ENCODE measurements at places on chromosomes 12 and 14.
A peak's percentile ranks its signal among the peaks of the same experiment; 100 is the strongest.

DNA sequence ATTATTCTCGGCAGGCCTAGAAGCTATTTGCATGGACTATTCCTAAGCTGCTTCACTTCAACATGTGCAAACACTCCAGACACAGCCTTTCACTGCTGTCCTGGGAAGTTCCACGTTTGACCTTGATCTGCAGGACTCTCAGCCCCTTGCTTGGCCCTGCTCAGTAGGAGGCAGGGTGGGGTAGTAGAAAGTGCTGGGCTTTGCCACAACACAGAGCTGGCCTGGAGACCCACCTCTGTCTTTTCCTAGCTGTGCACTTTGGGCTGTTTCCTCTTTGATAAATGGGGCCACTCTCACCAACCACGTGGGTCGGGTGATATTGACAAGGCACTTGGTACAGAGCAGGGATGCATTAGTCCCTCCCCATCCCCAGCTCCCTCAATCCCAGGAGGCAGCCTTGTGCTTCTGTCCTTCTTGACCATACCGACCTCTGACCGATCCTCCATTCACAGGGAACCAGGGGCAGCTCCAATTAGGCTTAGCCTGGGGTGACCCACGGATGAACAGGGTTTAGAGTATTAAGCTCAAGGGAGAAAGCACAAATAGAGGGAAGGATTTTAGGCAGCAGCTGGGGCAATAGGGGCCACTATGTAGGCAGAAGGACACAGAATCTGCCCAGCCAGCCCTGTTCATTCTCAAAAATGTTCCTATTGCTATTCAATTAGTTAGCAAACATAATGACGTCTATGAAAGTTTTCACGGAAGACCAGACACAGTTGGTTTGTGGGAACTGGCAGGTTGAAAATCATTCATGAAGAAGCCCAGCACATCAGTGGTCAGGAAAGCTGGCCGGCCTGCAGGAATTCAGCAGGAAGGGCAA lies 63.3 kb downstream of the SYNE3 start:
- no peak for DNase-seq

GRCh38 chr14:104682107-104682593 lies 7.3 kb upstream of the INF2 start:
- DNase-seq, result no peak

DNA sequence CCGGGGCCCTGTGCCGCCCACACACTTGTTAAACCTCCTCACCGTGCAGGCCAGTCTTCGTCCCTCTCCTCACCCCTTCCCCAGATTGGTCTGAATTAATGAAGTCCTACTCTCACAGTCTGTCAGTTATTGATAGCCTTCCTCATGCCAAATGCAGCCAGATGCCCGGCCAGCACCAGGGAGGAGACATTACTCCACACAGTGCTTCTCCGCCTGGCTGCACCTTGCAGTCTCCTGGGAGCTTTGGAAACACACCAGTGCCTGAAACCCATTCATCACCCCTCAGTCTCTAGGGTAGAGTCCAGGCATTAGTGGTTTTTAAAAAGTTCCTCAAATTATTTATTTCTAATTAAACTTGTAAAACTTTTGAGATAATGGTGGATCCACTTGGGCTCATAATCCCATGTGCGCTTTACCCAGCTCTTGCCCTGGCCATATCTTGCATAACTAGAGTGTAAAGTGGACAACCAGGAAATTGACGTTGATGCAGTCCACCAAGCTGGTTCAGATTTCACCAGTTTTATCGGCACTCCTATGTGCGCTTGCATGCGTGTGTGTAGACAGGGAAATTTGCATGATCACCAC lies 38.2 kb upstream of the TSPAN9 start:
- no peak for DNase-seq

GRCh38 chr12:79925492-79925891 lies 9.4 kb downstream of the PPP1R12A start:
- no peak for DNase-seq

- DNase-seq, result peak; percentile 66
Observed at GRCh38 chr14:24965934-24966578, 83.9 kb downstream of the STXBP6 start.

DNA sequence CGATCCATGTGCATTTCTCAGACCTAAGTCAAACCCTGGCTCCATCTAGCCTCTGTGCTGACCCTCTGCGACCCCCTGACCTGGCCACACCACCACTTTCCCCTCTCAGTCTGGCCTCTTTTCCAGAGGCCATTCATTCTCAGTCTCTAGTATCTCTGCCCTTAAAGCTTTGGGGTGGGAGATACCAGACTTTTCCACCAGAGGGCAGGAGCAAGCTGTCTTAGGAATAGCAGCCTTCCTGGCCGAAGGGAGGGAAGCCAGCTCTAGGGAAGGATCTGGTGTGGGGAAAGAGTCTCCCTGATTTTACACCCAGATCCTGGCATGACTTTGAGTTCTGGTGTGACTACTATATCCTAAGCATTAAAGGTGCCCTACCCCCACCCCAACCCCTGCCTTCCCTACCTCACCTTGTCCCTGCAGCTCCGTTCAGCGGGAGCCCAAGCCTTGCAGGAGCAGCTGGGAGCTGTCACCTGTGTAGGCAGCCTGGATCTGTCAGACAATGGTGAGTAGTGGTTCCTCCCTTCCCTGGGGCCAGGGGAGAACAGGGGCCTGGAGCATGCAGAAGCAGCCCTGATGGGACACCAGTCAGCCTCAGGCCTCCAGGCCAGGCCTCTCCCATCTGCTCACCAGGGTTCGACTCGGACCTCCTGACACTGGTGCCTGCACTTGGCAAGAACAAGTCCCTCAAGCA lies 6.6 kb downstream of the CARMIL3 start:
- peak; percentile 71 for DNase-seq

GRCh38 chr14:69711065-69711464 lies 55.9 kb upstream of the SRSF5 start:
- DNase-seq, result no peak

DNA sequence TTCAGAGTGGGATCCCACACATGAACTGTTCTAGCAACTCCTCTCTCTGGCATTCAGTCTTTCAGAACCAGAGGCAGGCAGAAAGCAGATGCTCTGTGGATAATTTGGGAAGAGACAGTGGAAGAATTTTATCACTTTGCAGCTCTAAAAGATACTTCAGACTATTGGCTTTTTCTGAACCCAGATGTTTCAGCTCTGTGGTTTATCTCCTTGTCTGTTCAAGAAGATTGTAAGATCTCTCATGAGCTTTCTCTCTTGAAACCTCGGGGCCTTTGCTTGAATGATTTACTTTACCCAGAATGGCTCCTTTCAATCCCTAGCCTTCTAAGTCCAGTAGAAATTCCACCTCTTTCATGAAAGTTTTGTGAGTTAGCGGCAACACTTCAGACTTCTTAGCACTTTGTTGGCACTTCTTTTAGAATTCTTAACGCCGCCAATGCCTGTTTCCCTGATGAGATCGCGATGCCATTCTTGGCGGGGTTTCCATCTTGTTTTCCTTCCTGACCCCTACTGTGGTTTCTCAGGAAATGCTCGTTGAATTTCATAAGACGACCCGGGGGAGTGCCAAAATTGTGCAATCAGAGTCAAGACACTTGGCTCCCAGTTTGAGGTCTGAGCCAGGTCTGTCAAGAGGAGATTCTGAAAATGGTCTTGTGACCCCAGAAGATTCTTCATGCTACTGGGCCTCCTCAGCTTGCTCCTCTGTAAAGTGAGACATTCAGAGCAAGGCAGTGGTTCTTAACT lies 107.0 kb upstream of the PRICKLE1 start:
- peak; percentile 24 for DNase-seq
